GM23248 (cell line): ENCODE measurements at places on chromosomes 7 and 10. TPM values are rescaled to one million over a fixed set of nuclear protein-coding genes. Genes with fewer than 3 reads are reported as not detected.

DNA sequence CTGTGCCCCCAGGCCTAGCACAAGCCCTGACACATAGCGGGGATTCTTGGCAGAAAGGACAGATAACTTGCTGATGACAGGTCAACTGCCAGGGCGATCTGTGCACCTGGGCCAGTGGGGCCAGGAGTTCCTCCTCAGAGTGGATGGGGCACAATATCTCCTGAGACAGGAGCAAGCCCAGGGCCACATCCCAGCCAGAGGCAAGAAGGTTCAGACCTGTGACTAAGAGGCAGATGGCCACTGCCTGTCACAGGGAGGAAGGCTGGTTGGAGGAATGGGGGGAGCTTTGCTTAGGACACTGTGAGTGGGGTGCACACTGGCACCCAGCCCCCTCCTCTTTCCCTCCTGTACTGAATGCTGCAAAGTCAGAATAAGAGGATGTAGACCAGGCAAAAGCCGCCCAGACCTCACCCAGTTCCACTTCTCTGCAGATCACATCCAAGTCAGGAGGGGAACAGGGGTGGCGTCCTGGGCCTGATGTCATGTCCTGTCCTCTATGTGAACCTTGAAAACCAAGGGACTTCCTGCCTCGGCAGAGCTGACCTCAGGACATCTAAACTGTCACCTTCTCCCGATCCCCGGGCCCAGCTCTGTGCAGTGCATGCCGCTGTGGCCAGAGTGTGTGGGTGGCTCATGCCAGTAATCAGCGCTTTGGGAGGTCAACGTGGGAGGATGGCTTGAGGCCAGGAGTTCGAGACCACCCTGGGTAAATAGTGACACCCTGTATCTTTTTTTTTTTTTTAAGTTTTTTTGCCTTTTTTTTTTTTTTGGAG is 1.3 kb downstream of the GUSB start:
- no peaks in the 10 kb centered on the region for H3K27me3 ChIP-seq
- H3K4me1 ChIP-seq, result peaks cover 4% of the 10 kb centered on the region
- peak; percentile 30 for DNase-seq
- no peaks in the 10 kb centered on the region for H3K36me3 ChIP-seq
- H3K27ac ChIP-seq, result no peak overlapping the region

DNA sequence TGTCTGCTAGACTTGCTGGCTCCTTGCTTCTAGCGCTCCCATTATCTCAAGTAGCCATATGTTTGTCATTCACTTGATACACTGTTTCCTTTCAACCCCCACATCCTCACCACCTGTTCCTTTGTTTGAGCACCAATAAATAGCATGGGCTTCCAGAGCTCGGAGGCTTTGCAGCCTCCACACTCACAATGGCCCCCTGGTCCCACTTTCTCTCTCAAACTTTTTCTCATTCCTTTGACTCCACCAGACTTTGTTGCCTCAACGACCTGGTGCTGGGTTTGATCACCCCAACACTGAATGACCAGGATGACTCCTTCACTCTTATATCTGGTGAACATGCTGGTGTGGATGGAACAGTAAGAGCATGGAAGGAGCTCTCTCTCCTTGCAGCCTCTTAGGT is 114.5 kb upstream of the TRIM24 start:
- no peaks in the 10 kb centered on the region for H3K36me3 ChIP-seq
- H3K4me3 ChIP-seq, result no peak overlapping the region
- no peaks in the 10 kb centered on the region for H3K27me3 ChIP-seq
- H3K4me1 ChIP-seq, result no peaks in the 10 kb centered on the region
- DNase-seq, result no peak

DNA sequence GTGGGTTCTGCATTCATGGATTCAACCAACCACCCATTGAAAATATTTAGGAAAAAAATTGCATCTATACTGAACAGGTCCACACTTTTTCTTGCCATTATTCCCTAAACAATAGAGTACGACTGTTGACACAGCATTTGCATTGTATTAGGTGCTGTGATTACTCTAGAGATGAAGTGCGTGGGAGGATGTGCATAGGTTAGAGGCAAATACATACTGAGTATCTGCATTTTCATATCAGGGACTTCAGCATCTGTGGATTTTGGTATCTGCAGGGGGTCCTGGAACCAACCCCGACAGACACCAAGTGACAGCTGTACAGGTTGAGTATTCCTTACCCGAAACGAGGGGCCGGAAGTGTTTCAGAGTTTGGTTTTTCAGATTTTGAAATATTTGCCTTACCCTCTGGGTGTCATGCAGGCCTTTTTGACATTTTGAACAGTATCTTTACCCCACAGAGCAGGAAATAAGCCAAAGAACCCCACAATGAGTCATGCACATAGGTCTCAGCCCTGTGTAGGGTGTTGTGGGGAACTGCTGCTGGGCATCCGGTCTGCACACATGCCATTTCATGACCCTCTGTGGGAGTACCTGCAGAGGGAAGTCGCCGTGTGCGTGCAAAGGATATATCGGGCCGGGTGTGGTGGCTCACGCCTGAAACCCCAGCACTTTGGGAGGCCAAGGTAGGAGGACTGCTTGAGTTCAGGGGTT is 14.5 kb downstream of the NUDT5 start:
- H3K4me1 ChIP-seq, result no peaks in the 10 kb centered on the region
- H3K27ac ChIP-seq, result no peak overlapping the region
- DNase-seq, result no peak
- H3K27me3 ChIP-seq, result no peaks in the 10 kb centered on the region

DNA sequence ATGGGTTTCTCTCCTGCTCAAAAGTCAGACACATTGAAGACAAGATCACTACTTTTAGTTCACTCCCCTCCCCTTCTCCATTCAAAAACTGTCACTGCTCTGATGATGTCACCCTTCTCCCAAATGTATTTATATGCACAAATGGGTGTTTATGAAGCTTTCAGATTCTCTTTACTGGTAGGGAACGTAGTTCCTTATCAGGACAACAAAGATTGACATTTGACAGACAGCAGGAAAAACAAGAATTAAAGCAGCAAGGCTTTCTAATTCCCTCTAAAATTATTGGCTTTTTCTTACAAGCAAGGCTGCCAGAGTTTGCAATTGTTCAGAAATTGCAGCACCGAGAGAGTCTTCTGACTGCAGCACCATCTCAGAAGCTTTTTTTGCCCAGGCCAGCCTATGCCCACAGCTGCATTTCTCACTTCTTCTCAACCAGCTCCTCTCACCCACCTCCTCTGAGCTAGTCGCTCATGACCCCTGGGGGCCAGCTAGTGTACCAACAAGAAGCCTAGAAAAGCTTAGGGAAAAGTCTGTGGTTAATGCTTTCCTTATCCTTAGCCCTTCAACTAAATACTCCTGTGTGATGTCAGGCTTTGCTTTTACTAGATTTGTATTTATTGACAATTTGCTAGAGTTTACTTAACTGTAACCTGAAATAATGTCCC is 265.1 kb downstream of the HTR7 start:
- no peaks in the 10 kb centered on the region for H3K36me3 ChIP-seq
- DNase-seq, result peak; percentile 24
- H3K4me1 ChIP-seq, result no peaks in the 10 kb centered on the region
- H3K27me3 ChIP-seq, result no peaks in the 10 kb centered on the region
- H3K27ac ChIP-seq, result no peak overlapping the region

The DYNC1I1 gene
- 0.53 and 0.84 TPM in 2 replicates for polyA plus RNA-seq

DNA sequence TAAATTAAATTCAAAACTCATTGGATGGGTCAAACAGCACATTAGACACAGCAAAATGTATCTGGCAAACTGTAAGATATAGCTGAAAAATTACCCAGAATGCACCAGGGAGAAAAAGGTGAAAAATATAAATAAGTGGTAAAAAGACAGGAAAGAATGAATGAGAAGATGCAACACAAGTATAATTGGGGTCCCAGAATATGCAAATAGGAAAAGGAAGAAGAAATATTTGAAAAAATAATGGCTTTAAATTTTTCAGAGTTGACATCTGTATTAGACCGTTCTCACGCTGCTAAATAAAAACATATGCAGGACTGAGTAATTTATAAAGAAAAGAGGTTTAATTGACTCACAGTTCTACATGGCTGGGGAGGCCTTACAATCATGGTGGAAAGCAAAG is 167.7 kb upstream of the PLXNA4 start:
- peaks cover 24% of the 10 kb centered on the region for H3K4me1 ChIP-seq
- no peak for DNase-seq
- no peak overlapping the region for H3K4me3 ChIP-seq
- no peaks in the 10 kb centered on the region for H3K36me3 ChIP-seq
- no peaks in the 10 kb centered on the region for H3K27me3 ChIP-seq

The ZNF32 gene
- polyA plus RNA-seq, result 39.7 and 42.1 TPM in 2 replicates

- no peaks in the 10 kb centered on the region for H3K36me3 ChIP-seq
- H3K4me3 ChIP-seq, result no peak overlapping the region
- H3K4me1 ChIP-seq, result peaks cover 15% of the 10 kb centered on the region
- no peak for DNase-seq
These were observed 19.4 kb downstream of the ACSL5 start for GRCh38 chr10:112393341-112393740.

The GCK gene
- 0.23 and 0.43 TPM in 2 replicates for polyA plus RNA-seq

DNA sequence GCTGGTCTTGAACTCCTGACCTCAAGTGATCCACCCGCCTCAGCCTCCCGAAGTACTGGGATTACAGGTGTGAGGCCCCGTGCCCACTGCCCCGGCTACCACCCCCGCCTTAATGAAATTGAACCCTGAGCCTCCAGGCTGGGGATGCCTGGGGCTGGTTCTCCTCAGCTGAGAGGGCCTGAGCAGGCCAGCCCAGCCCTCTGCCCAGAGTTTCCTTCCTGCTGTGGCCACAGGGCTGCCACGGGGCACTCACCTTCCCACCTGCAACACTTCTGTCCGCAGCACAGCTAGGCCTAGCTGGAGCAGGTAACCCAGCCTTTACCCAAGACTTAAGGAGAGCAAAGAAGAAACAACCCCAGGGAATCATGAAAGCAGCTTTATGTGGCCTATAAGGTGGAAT is 78.1 kb upstream of the ANLN start:
- no peaks in the 10 kb centered on the region for H3K36me3 ChIP-seq
- H3K27me3 ChIP-seq, result no peaks in the 10 kb centered on the region; the same call in 1 of the 2 replicates
- H3K4me3 ChIP-seq, result no peak overlapping the region
- no peak overlapping the region for H3K27ac ChIP-seq
- DNase-seq, result no peak

The CYP3A4 gene
- polyA plus RNA-seq, result not detected in 2 replicates

The ANXA7 gene
- 167 and 178 TPM in 2 replicates for polyA plus RNA-seq
